ENCODE measurements at places on chromosomes 1 and 21.

- DNase-seq: no peak
These were observed 45.7 kb upstream of the ACOT11 start for GRCh38 chr1:54502342-54502741.

- DNase-seq: no peak
These were observed 5.3 kb upstream of the DENND4B start for GRCh38 chr1:153951801-153952200.

DNA sequence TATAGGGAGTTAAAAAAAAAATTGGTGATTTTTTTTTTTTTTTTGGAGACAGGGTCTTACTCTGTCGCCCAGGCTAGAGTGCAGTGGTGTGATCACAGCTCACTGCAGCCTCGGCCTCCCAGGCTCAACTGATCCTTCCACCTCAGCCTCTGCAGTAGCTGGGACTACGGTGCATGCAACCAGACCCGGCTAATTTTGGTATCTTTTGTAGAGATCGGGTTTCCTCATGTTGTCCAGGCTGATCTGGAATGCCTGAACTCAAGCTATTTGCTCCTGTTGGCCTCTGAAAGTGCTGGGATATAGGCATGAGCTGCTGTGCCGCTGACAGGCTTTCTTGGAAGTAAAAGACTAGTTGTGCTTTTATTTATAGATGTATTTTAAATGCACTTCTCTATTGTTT is 3.0 kb downstream of the CDC42 start:
- no peak for DNase-seq

DNA sequence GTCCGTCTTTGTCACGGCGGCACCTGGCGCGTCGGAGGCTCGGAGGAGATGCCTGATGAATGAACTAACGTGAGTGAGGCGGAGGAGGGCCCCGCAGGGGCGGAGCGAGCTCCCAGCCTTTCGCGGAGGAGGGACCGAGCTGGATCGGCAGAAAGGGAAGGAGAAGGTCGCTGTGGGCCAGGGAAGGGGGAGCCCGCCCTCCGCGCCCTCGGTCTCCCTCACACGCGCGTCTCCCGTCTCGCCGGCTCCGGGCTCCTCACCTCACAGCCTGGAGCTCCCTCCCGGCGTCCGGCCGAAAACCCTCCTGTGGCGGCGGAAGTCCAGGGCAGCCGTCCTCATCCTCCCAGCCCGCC is 519 bp downstream of the ZNF496 start:
- peak; percentile 89 for DNase-seq

DNA sequence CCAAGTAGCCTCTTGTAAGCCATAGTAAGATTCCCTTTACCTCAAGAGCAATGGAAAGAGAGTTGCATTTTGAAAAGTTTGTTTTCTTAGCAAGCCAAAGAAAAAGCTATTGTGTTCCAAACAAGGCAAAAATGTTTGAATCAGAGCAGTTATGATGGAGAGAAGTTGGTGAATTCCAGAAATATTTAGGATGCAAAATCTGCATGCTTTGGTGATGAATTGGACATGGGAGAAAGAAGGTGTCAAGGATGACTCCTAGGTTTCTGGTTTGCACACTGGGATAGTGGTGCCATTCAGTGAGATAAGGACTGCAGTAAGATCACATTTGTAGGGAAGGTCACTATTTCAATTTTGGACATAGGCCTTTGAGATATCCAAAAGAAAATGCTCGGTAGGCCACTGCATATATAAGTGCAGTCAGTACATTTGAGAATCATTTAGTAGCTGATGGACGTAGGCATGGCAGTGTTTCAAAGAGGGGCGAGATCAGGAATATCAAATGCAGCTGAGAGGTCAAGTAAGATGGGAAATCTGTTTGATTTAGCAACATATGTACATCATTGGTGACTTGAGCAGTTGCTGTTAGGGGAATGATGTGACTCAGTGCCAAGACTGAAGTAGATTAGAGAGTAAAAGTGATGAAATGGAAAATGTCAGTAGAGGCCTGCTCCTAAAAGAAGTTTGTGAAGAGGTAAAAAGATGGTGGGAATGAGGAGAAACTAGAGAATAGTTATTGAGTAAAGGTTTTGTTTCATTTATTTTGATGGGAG is 33.9 kb upstream of the GPR25 start:
- DNase-seq: peak; percentile 36

- no peak for DNase-seq
These were observed 3.8 kb downstream of the RAB3B start for GRCh38 chr1:51986718-51987117.

GRCh38 chr1:213330281-213330680 is 279.2 kb downstream of the RPS6KC1 start:
- no peak for DNase-seq

- no peak for DNase-seq
These were observed 218.1 kb downstream of the USH2A start for GRCh38 chr1:216205176-216205575.

- no peak for DNase-seq
These were observed 19.7 kb downstream of the VASH2 start for GRCh38 chr1:212970085-212970484.

- peak; percentile 47 for DNase-seq
These were observed 509.6 kb upstream of the CXADR start for GRCh38 chr21:17003258-17003615.

- no peak for DNase-seq
These were observed 16.7 kb upstream of the DIP2A start for GRCh38 chr21:46441961-46442498.

GRCh38 chr1:244628789-244629188 is 24.1 kb upstream of the DESI2 start:
- DNase-seq: no peak

GRCh38 chr1:40872276-40872675 is 10.1 kb upstream of the CITED4 start:
- DNase-seq: no peak

- no peak for DNase-seq
These were observed 183.3 kb upstream of the ADGRL2 start for GRCh38 chr1:81617308-81617967.

DNA sequence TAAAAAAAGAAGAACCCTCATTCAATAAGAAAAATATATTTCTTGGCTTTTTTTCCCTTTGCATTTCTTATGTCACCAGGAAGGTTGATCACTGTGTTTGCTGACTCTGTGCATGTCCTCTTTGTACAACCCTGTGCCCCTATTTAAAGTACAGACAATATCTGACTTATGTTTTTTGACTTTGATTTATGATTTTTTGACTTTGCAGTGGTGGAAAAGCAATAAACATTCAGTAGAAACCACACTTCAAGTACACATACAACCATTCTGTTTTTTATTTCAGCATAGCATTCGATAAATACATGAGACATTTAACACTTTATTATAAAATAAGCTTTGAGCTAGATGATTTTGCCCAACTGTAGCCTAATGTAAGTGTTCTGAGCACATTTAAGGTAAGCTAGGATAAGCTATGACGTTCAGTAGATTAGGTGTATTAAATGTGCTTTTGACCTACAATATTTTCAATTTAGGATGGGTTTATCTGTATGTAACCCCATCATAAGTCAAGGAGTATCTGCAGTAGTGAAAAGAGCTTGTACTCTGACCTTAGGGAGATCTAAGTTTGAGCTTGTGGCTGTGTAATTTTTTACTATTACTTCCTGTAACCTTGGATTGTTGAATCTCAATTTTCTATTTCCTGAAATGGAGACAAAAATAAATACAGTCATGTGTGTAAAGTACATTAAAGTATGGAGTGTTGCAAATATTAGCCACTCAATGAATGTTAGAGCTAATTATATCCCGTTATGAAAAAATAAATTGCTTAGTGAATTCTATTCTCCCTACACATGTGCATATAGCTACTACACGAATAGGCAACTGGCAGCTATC is 1.2 kb downstream of the RNASEL start:
- no peak for DNase-seq

GRCh38 chr1:244165021-244165420 is 113.9 kb downstream of the ZBTB18 start:
- no peak for DNase-seq

- no peak for DNase-seq
These were observed 6.0 kb upstream of the DMBX1 start for GRCh38 chr1:46483589-46483988.

DNA sequence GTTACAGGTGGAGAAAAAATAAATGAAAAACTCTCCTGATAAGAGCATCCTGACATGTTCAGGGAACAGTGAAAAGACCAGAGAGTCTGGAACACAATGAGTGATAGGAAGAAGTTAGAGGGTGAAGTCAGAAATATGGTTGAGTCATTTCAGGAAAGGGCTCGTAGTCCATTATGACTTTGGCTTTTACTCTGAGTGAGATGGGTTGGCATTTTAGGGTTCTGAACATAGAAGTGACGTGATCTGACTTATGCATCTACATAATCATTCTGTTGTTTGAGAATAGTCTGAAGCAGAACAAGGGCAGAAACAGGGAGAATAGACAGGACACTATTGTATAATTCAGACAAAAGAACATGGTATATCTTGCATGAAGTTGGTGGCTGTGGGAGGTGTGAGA is 5.8 kb downstream of the HMCN1 start:
- no peak for DNase-seq

GRCh38 chr1:3151456-3151855 is 82.5 kb downstream of the PRDM16 start:
- no peak for DNase-seq

DNA sequence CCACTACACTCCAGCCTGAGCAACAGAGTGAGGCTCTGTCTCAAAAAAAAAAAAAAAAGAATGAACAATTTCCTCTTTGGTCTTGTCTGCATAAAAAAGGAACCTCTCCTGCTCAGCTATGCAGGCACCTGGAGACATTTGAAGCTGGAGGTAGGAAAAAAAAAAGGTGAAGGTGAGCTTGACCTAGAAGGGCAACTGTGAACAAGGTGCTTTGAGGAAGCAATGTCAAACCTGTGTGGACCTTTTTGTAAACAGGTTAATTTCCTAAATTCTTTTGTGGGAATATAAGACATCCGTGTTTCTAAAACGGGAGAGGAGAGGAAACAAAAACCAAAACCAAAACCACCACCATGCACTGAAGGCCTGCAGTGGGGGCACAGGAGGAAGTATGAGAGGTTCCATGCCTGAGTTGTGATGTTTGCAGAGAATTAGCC is 77.5 kb downstream of the SLC45A1 start:
- DNase-seq: no peak

- DNase-seq: no peak
These were observed 58.6 kb upstream of the USP25 start for GRCh38 chr21:15671188-15671587.

DNA sequence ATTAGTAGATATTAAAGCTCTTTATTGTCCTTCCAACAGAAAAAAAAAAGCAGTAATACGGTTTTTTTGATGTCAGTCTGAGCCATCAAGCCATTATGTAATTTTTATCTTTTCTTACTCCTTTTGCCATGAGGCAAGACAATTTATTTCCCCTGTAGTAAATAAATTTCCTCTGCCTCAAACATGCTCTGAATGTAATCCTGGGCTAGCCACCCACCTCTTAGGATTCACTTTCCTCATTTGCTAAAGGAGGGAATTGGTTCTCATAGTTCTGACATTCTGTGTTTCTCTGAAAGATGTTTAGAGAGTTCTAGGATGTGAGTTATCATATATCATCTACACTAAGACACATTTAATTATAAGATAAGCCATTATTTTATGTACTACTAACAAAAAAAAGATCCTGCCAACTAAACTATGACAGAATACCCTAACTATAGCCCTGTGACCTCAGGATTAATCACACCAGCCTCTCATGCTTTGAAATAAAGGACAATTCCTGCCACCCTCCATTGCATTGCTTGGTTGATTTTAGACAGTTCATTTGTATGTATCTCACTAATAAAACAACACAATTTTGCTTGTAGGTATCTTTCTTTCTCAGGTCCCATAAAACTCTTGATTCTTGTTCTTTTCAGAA is 34.0 kb upstream of the RAP1A start:
- no peak for DNase-seq

DNA sequence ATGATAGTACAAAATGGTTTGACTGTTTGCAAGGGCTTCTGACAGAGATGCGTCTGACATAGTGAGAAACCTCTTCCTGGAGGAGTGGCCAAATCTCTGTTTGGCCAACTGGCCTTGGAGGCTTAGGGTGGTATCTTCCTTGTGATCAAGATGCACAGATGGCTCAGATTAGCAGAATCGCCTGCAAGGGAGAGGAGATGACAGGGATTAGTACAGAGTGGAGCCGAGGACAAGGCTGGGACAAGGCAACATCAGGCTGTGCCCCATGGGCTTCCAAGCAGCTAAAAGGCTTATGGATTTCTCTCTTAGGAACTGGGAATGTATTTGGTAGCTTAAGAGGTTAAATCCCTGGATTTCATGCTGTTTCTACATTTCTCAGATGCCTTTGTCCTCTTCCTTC is 379.1 kb downstream of the SIPA1L2 start:
- no peak for DNase-seq

DNA sequence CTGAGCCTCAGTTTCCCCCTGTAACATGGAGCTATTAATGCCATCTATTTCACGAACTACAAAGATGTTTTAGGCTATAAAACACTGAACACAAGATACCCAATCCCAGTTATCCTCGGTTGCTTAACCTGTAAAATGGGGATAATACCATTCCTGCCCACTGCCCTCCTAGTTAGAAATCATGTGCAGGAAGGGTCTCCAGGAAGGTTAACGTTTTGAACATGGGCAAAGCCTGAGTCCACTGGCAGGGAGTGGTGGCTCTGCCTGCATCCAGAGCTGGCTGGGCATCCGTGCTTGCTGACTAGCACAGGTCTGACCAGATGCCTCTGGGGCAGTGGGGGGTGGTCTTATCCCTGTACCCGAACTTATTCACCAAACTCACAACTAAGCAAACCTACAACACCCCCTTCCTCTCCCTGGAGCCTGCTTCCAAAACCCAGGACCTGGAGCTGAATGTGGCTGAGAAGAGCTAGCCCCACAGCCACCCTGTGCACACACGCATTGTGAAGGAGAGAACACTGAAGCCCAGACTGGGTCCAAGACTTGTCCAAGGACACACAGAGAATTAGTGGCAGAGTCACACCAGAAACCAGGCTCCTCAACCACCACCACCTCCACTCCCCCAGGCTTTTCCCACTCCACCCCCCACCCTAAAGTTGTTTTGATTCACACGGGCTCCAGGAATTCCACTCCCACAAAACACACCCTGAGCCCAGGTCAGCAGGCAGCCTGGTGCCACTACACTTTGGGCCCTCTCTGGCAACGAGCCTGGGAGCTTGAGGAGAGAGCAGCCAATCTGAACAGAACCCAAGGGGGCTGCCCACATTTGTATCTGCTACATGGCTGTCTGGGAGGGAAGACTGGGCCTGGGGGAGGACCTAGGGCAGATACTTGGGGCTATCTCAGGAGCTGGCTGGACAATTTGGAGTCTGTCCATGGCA is 1.6 kb downstream of the E2F2 start:
- DNase-seq: no peak

DNA sequence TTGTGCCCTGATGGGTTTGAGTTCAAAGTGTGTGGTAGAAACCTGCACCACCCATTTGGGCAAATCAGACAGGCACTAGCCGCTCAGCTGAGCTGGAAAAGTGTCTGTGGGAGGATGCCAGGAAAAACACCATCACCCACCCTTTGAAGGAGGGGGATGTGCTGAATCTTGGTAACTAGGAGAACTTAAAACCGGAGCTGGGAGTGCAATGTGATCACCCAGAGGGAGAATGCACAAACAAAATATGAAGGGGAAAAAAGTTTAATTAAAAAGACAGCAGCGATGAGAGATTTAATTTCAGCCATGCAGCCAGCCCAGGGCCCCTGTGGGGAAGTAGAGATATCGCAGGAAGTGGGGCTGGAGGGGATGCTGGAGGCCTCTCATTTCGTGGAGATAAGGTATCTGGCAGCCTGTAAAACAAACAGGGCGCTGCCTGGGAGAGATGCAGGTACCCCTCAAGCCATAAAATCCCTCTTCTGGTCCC is 86.8 kb upstream of the BCAR3 start:
- DNase-seq: peak; percentile 38

Data from astrocyte of the hippocampus (primary cell).